Stimulated activated CD4-positive, alpha-beta T cell treated with anti-CD3 and anti-CD28 coated beads, Interleukin-4, amount 100 ng/mL, for 48 hours (primary cell): ENCODE measurements at places on chromosomes 12 and 14.

DNA sequence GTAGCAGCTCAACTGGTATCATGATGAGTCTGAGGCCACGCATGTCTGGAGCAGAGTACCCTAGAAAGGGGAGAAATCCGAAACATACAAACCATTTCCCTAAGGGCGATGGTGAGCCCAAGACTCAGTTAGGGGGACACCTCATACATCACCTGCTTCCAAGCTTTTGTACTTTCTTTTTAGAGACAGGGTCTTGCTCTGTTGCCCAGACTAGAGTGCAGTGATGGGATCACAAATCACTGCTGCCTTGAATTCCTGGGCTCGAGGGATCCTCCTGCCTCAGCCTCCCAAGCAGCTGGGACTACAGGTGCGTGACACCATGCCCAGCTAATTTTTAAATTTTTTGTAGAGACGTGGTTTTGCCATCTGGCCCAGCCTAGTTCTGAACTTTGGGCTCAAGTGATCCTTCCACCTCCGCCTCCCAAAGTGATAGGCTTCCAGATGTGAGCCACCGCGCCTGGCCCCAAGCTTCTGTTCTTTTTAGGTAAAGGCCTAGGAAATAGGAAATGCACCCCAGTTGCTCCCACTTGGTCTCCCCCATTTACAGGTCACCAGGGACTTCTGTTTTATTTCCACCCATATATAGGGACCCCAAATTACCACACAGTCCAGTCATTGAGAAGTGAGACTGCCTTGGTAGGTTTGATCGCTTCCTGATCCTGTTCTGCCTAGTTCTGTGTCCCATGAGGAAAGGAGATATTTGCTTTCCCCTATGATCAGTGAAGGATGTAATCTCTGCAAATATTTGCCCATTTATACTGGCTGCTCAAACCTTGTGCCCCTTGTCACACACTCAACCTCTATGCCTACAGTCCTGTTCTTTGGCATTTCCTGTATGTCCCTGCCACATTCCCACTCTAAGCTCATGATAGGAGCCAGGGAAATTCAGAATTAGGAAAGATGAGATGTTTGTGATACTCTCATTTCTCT, at the start of gene APOF:
Gene APOF (minus strand): TSS at position 728 of the 930 bp plus-strand sequence. CDS start 112 bp downstream, at position 616.
- DNase-seq: no peak

DNA sequence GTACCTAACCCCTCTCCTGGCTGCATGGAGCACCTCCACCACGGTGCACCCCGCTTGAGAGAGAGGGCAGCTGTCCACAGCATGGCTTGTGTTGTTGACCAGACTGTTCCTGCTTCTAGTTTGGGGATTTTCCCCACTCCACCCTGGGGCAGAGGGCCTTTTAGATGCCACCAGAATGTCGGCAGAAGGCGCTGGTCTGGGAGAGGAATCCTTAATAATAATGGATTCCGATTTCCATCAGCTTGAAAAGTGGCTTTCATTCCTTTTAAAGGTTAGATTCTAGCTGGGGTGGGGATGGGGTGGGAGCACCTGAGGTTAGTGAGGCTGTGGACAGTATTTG, 1.8 kb downstream of the ESRRB start:
- no peak for DNase-seq

DNA sequence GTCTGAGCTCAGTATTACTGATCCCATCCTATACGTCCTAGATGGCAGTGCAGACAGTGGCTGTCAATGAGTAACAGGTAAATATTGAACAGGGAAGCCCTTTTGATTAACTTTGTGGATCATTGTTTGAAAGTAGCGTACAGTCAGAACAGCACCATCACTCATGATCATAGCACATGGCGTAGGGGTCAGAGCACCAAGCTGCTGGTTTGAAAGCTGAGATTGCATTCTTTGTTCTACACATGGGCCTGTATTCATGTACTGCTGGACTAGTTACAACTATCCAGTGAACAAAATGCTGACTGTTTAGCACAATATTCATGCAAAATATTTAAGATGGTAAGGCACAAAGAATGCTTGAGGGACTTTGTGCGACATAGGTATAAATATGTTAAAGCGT, 131.8 kb downstream of the NPAS3 start:
- no peak for DNase-seq

- no peak for DNase-seq
Observed at GRCh38 chr14:55107766-55108554, 21.1 kb upstream of the LGALS3 start.

- DNase-seq: no peak
Observed at GRCh38 chr14:73472185-73473114, 14.1 kb upstream of the NUMB start.

DNA sequence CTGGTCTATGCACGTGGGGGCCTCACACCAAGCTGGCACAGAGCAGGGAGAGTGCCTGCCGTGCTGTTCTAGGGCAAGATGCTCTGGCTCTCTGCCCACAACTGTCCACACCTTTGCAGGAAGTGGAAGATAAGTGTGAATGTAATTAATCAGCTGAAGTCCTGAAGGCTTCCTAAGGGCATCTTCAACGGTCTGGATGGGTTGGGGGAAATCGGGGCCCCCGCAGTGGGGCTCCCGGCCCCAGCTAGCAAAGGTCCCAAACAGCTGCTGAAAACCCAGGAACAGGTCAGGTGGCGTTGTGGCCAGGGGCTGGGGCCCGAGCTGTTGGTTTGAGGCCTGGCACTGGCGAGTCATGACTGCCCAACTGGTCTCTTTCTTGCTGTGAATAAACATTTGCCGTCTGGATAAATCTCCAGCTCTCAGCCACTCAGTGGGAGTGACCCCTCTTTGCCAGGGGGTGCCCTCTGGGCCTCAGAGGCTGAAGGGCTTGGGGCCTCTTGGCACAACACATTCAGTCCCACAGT, 6.7 kb upstream of the SLC25A29 start:
- DNase-seq: no peak

- no peak for DNase-seq
Observed at GRCh38 chr12:50549885-50550284, 45.1 kb downstream of the DIP2B start.

DNA sequence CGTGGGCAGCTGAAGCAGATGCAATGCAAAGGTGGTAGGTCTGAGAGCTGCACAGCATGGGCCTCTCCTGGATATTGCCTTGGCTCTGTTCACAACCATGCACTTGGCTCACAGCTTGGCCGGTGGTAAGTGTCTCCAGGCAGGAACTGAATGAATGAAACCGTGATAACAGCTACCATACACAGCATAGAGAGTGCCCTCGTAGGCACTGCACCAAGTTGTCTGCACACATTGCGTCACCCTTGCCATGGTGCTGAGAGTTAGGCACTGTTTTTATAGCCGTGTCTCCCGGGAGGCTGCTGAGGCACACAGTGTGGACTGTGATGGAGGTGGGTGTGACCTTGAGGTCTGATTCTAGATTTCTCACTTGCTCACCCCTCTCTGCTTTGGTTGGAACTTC, 157.6 kb upstream of the VASH1 start:
- DNase-seq: no peak

GRCh38 chr12:14479004-14479403, 88.7 kb downstream of the PLBD1 start:
- no peak for DNase-seq

GRCh38 chr12:29707846-29708245, 75.9 kb downstream of the TMTC1 start:
- no peak for DNase-seq

GRCh38 chr12:47504775-47505446, 200.9 kb downstream of the RPAP3 start:
- DNase-seq: no peak

DNA sequence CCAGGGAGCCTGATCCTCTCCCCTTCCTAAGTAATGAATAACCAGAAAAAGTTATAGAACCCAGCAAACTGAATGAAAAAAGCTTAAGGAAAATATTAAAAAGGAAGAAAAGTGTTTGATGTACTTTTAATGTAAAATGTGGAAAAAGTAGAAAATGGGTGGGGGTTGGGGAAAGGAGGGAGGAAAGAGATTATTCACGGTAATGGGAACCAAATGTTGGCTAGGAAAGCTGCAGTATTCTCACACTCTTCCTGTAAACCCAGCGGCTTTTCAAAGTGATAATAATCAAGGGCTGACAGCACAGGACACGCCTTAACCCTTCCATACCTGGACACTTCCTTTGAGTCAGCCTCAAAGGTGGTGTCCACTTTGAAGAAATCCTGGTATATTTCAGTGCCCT, 139.2 kb downstream of the TGFB3 start:
- no peak for DNase-seq

DNA sequence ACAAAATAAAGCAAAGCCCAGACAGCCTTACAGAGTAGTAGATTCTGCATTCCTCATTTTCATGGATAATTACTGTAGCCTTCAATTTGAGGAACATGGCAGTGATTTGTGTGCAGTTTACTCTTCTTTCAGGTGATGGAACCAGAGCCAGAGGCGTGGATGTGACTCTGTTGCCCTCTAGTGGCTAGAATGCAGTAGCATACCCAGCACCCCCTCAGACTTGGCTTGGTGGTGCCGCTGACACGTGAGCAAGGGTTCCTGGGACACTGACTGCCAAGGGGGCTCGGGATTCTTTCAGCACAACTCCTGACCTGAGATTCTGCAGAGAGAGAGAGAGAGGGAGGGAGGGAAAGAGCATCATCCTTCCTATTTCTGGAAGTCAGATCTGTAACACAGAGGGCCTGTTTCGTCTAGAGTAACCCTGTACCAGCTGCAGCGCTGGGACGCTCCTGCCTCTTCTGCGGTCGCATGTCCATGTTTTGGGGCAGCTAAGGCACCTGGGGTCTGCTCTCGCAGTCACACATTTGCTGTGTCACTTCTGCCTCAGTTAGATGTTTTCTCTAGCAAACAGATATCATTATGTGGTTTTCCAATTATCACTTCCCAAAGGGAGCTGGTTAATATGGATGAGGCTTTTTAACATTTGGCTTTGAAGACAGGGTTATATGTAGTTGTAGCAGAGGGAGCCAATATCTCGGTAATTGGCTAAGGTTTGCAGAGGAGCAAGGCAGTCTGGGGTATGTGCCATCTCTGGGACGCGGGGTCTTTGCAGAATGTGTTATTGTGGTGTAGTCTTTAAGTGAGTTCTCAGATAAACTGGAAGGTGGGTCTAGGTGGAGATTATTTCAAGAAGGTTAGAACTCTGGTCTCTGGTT, 428.1 kb downstream of the NRXN3 start:
- peak; percentile 23 for DNase-seq

- peak; percentile 68 for DNase-seq
Observed at GRCh38 chr14:54902143-54902520, 494 bp downstream of the GCH1 start.

DNA sequence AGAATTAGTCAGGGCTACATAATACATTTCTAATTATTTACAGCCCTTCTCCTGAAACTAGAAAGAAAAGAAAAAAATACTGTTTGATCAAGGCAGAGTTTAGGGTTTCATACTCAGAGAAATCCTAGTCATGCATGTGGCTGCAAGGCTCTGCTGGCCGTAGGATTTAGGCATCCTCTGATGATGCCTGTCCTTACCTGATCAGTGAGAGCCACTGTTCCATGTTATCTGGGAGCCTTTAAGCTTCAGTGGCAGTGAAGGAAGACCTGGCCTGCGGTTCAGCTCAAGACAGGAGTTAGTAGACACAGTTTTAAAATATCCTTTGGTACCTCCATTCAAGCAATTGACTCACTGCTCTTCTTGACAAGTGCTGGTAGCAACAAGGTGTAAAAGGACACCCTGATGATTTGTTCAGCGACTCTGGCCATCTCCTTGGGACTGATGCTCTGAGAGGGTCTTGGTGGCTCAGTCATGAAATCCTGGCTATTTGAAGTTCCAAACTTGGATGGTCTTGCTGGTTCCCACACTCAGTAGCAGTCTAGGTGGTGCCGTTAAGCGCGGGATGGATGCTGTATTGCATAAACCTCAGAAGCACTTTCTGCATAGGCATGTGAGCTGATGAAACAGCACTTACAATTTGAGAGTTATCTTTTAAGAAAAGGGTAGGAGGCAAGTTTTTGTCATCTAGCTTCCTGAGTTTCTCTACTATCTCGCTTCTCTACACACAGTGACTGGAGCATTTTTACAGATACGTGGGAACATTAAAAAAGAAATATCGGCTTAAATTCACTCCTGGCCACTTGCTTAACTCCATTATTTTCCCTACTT, 162.0 kb downstream of the SAMD4A start:
- no peak for DNase-seq

- DNase-seq: no peak
Observed at GRCh38 chr12:50564237-50564947, 59.6 kb downstream of the DIP2B start.

- DNase-seq: no peak
Observed at GRCh38 chr14:81068176-81068782, 112.9 kb downstream of the TSHR start.

GRCh38 chr12:87766044-87766443, 263.2 kb downstream of the C12orf50 start:
- DNase-seq: no peak

DNA sequence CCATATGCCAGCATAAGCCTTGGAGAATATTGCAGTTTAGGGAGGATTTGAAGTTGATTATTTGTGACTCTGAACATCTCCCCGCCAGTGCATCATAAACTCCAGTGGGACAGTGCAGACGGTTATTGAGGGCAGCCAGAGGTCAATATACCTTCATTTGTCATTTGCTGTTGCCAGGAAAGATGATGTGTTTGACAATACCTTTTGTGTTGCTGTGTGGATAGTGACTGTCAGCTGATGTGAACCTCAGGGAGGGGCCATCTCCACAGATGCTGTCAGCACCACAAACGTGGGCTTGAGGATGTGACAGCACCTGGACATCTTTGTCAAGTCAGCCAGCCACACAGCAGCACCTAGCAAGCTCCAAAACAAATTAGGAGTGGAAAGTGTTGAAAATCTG, 11.5 kb downstream of the CCDC198 start:
- DNase-seq: no peak

GRCh38 chr14:102220031-102220430, 80.3 kb downstream of the WDR20 start:
- no peak for DNase-seq

GRCh38 chr12:129337413-129337812, 484.1 kb downstream of the GLT1D1 start:
- no peak for DNase-seq

GRCh38 chr12:117646520-117646919, 285.1 kb upstream of the NOS1 start:
- no peak for DNase-seq

GRCh38 chr12:26995706-26996105, 18.5 kb downstream of the TM7SF3 start:
- no peak for DNase-seq

- DNase-seq: no peak
Observed at GRCh38 chr12:11702959-11703358, 53.5 kb downstream of the ETV6 start.

DNA sequence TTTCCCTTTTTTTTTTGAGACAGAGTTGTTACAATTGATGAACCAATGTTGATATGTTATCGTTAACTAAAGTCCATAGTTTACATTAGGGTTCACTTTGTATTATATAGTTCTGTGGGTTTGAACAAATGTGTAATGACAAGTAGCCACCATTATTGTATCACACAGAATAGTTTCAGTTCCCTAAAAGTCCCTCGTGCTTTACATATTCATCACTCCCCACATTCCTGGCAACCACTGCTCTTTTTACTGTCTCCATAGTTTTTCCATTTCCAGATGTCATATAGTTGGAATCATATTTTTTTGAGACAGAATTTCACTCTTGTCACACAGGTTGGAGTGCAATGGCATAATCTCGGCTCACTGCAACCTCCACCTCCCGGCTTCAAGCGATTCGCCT, 12.5 kb downstream of the HSD17B6 start:
- no peak for DNase-seq

GRCh38 chr12:54046809-54047159, 6.9 kb upstream of the HOXC4 start:
- DNase-seq: no peak

- DNase-seq: no peak
Observed at GRCh38 chr12:91180582-91181395, 1.8 kb downstream of the DCN start.
